ENCODE measurements at places on chromosomes 4 and X. TPM values are rescaled to one million over a fixed set of nuclear protein-coding genes. Genes with fewer than 3 reads are reported as not detected.

- no peak for DNase-seq
Observed at GRCh38 chr4:72896515-72896914, 173.0 kb downstream of the COX18 start.

GRCh38 chr4:14247767-14248166 lies 620.2 kb upstream of the BOD1L1 start:
- peak; percentile 10 for DNase-seq

Gene FGG
- not detected for total RNA-seq

Gene MCUB
- 1.4 TPM for total RNA-seq

GRCh38 chrX:115324194-115324593 lies 34.7 kb downstream of the LUZP4 start:
- peak; percentile 78 for DNase-seq

DNA sequence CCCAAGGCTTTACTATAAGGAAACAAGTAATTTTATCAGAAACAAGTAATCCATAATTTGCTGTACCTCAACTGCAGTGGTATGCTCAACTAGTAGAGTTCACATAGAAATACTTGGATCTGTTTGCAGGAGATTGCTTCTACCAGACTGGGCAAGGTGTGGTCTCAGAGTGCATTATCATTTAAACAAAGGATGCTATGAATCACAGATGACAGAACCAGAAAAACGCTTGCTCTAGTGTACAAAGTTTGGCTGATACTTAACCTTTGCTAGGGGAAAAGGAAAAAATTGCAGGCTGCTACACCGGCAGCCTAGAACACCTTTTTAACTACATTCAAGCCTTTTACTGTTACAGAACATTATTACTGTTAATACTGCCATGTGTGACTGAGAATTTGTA lies 97.1 kb downstream of the ENOX2 start:
- no peak for DNase-seq

Gene MAGED4
- total RNA-seq = 70.5 TPM

Gene FGFR3
- total RNA-seq = 47.3 TPM

Gene TMPRSS11F
- not detected for total RNA-seq

Gene UGT2B7
- not detected for total RNA-seq

DNA sequence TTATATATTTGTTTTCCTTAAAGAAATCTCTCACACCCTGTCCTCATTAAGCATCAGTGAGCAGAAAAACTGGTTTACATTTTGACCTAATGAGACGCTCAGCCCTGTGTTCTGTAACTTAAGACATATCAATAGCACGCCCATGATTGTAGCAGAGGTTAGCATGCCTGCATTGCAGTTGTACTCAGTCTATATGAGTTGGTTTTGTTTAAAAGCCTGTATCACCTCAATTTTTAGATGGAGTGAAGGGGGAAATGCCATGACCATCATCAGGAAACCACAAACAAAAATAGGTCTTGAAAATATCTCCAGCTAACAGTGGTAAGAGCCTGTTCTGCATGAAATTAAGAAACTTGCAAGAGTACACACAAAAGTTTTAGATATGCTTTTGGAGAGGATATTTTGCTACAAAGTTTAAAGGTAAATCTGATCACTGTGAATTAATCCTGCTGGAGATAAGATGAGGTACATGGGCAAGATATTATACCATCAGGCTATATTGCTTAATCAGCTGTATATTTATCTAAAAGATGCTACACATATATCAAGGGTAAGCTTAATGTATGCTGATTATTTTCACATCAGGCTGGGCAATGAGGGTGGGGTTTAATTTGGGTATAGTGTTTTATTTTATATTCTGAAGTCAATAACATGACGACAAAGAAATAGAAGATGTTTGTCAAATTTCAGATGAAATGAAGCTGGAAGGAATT lies 13.1 kb upstream of the COQ2 start:
- DNase-seq = no peak

DNA sequence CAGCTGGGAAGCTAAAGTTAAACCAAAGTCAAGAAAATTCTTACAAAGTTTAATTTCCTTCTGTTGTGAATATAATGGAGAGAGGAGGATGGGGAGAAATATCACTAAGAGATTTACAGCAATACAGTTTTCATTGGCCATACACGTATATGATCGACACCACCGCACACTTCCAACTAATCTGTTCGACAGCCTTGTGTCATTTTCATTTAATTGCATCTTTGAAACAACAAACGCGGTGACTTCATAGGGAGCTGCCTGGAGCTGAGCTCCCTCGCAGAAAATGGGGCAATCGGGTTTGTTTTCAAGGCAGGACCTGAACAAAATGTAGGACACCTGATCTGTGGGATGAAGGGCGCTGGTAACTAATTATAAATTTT lies 1.3 kb downstream of the PTPN13 start:
- peak; percentile 49 for DNase-seq

DNA sequence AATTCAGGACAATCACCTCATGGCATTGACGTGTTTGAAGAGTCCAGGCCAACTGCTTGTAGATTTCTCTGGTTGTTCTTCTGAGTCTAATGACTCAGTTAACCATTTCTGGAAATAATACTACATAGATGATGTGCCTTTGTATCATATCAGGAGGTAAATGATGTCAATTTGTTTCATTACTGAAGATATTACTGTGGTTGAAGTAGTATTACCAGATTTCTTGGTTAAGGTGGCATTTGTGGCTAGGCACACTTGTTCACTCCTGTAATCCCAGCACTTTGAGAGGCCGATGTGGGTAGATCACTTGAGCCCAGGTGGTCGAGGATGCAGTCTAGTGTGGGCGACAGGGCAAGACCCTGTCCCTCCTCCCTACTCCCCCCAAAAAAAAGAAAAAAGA lies 15.7 kb downstream of the RPL9 start:
- DNase-seq = no peak

GRCh38 chrX:47273011-47273730 lies 40.4 kb downstream of the USP11 start:
- DNase-seq = no peak

Gene PI4K2B
- total RNA-seq = 6.5 TPM

Gene ASB9
- total RNA-seq = 0.54 TPM

GRCh38 chr4:152937336-152938236 lies 1.5 kb downstream of the FHDC1 start:
- DNase-seq = peak; percentile 37

Gene HERC3
- 25.6 TPM for total RNA-seq

Gene MCF2
- total RNA-seq = 0.14 TPM

GRCh38 chr4:70954032-70954431 lies 39.4 kb upstream of the DCK start:
- DNase-seq = no peak

Gene CXCL1
- total RNA-seq = not detected

- peak; percentile 57 for DNase-seq
Observed at GRCh38 chr4:173013232-173013930, 155.2 kb upstream of the GALNT7 start.

- peak; percentile 50 for DNase-seq
Observed at GRCh38 chrX:53048169-53049126, at the start of gene GPR173. TSS of gene GPR173 (plus strand) at chrX:53048789. CDS start at chrX:53076622, 27,833 bp downstream.

DNA sequence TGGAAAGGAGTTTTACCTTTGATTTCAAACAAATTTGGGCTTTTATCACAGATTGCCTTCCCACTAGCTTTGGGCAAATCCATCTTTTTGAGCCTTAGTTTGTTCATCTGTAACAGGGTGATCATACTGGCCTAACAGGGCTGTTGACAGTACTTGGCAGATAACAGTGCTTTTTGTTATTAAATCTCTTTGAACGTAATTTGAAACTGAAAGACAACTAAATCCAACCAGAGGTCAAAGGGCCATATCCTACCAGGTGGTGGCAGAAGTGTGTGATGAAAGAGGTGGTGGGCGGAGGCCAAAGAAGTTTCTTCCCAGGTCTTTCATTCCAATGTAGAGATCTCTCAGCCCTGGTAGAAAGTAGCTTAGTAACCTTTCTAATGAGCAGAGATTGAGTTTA lies 35.2 kb upstream of the TADA2B start:
- DNase-seq = no peak

DNA sequence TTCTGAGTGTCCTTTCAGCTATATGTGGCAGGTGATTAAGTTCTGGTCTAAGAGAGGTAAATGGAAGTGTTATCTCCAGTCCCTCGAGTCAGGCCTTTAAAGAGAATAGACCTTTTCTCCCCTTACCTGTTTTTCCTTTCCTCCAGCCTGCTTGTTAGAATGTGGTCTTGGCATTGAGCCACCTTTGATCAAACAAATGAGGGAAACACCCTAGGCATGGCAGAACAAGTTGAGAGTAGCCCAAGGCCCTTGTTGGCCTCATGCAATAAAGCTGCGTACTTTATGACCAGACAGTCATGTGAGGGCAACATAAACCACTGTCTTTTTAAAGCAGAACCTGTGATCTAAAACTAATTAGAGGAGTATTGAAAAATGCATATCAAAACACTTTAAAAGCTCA lies 13.2 kb upstream of the IL13RA2 start:
- no peak for DNase-seq

GRCh38 chrX:147537172-147537571 lies 374.5 kb upstream of the FMR1 start:
- DNase-seq = no peak

DNA sequence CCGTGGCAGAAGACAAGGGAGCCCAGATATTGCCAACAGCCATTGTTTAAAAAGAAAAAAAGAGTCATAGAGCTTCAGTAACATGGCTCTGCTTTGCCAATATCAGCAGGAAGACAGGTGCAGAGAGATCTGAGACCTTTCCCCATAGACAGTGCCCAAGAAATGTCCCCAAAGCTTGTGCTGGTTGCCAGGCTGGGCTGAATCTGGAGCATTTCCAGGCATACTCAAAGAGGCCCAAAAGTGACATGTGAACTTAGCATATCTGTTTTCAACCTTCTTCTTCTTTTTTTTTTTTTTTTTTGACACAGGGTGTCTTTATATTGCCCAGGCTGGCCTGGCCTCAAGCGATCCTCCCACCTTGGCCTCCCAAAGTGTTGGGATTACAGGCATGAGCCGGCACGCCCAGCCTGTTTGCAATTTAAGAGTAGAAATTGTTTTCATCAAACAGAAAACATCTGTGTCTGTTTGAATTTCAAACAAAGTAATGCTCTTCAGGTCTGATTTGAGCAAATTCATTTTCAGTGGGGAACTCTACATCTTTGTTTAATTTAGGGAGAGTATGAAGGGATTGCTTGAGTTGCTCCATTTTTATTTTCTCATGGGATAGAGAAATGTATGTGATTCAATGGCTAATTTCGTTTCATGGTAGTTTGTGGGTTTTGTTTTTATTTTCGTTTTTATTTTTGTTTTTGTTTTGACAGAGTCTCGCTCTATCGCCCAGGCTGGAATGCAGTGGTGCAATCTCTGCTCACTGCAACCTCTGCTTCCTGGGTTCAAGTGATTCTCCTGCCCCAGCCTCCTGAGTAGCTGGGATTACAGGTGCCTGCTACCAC lies 56.6 kb upstream of the RBM47 start:
- DNase-seq = no peak
